NCI-H774 (cell line): ENCODE measurements at places on chromosomes 7 and 10.
A peak's percentile ranks its signal among the peaks of the same experiment; 100 is the strongest.

- DNase-seq = no peak
Measured at GRCh38 chr7:101140339-101140699, 13.4 kb downstream of the SERPINE1 start.

DNA sequence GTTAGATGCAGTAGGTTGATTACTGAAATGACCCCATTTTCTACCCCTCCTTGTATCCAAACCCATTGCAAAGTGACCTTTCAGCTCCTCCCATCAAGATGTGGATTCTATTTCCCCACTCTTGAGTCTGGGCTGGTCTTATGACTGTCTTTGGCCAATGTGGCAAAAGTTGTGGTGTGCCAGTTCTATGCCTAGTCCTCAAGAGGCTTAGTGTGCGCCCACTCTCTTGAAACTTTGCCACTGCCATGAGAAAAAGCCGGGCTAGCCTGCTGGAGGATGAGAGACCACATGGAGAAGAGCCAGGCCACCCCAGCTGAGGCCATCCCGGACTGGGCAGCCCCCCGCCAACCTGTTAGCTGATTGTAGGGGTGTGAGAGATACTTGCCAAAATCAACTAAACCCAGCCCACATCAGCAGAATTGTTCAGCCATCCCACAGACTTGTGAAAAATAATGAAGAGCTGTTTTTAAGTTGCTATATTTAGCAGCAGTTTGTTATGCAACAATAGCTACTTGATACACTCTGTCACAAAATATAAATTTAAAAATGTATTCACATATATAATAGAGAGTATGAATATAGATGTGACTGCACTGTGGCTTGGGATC, 131.0 kb upstream of the PALS2 start:
- DNase-seq = no peak

DNA sequence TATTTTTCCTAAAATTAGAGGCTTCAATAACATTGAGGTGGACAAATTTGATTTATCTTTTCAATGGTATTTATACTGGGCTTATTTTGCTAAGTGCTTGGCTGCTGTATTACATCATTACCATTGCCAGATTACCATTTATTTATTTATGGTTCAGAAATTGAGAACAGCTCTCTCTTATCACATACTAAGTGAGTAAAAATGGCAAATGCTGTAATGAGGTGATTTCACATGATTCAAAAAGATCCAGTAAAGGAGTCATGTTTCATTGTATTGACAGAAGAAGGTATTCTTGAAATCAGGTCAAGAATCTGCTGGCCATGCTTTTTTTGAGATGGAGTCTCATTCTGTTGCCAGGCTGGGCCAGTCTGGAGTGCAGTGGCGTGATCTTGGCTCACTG, 322.6 kb downstream of the KIF20B start:
- no peak for DNase-seq

- DNase-seq = peak; percentile 82
Measured at GRCh38 chr7:107742678-107743566, 1.0 kb upstream of the CBLL1 start.

DNA sequence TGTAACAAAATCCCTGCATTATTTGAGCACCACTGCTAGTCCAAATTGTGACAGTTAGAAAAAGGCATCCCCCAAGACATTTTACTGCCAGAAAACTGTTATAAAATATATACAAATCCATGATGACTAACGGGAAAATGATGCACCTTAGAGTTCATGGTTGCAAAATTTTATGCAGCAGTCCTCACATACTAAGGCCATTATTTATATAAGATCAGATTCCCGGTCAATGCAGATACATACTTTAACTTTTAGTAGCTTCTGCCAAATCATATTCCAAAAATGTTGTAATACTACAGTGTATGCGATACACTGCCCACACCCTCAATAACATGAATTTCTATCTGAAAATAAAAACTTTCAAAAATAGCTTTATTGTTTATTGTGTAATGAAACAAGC, 239.9 kb upstream of the ZNF32 start:
- DNase-seq = no peak

DNA sequence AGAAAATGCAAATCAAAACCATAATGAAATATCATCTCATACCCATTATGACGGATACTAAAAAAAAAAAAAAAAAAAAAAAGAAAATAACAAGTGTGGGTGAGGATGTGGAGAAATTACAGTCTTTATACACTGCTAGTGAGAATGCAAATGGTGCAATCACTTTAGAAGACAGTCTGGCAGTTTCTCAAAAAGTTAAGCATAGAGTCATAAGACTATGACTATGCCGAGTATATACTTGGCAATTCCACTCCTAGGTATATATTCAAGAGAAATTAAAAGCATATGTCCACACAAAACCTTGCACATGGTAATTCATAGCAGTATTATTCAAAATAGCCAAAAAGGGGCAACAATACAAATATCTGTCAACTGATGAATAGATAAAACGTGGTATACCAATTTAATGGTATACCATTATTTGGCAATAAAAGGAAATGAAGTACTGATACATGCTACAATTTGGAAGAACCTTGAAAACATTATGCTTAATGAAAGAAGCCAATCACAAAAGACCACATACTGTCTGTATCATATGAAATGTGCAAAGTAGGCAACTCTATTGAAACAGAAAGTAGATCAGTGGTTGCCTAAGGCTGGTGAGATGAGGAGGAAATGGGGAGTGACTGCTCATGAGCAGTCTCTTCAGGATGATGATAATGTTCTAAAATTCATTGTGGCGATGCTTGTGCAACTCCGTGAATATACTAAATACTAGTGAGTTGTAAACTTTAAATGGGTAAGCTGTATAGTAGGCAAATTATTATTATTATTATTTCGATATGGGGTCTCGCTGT, 90.1 kb upstream of the NANOS1 start:
- DNase-seq = no peak

- no peak for DNase-seq
Measured at GRCh38 chr10:18658271-18659124, 733 bp upstream of the ARL5B start.

GRCh38 chr7:115449689-115450088, 527.8 kb downstream of the MDFIC start:
- no peak for DNase-seq

- no peak for DNase-seq
Measured at GRCh38 chr7:140722254-140722653, 25.7 kb downstream of the NDUFB2 start.

DNA sequence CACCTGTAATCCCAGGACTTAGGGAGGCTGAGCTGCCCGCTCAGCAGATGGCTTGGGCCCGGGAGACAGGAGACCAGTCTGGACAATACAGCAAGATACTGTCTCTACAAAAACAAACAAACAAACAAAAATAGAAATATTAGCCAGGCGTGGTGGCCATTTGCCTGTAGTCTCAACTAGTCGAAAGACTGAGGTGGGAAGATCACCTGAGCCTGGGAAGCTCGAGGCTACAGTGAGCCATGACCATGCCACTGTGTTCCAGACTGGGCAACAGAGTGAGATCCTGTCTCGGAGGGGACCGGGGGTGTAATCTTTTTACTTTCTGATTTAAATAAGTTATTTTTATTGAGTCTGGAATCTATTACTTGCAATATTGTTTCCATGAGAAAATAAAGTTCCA, 274.6 kb downstream of the PARD3 start:
- no peak for DNase-seq

- DNase-seq = no peak
Measured at GRCh38 chr7:142598297-142598696, 151.0 kb upstream of the PRSS1 start.

- no peak for DNase-seq
Measured at GRCh38 chr7:148709014-148709413, 10.3 kb downstream of the CUL1 start.

- DNase-seq = no peak
Measured at GRCh38 chr7:67671006-67671548, 674.4 kb downstream of the TYW1 start.

DNA sequence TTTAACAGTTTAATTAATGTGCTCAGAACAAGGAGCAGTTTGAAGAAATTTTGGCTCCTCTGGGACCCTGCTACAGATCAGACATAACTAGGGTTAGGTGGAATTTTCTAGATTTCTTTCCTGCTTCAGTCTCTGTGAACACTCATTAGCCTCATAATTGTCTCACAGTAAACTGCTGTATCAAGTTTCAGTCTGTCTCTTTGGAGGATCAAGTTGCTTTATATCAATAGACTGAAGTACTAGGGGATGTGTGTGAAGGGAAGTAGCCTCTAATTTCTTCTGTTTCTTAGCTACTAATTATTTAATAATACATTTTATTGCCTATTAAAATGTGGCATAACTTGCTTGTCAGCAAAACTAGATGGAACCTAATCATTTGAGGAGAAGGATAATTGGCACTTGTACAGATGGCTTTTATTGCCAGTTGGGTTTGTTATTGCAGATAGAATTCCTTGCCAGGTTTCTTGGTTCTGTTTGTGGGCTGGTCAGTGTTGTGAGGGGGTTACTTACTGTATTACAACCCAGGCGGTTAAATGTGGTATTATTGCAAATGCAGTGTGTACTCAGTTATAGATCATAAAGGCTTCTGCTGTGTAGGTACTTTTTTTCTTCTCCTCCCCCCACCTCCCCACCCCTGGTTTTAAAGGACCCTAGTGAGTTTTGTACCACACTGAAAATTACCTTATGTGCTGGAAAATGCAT, 758.0 kb downstream of the AUTS2 start:
- peak; percentile 16 for DNase-seq

DNA sequence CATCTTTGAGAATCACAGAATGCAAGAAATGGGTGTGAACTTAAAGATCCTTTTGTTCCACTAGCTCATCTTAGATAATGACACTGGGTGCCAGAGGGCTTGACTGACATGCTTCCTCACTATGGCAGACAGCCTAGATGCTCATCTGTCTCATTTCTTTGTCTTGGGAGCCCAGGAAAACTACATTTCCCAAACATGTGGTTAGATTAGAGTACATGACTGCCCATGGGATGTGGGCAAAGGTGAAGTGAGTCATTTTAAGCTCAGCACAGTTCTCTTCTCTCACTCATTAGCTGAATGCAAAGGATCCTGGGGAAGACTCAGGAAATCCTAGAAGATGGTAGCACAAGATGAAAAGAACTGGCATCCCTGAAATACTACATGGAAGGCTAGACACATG, 32.5 kb upstream of the TBX20 start:
- DNase-seq = no peak

GRCh38 chr7:70634610-70635068, 497.3 kb upstream of the GALNT17 start:
- no peak for DNase-seq
